ENCODE measurements at places on chromosomes 7 and 10. TPM values are rescaled to one million over a fixed set of nuclear protein-coding genes. Genes with fewer than 3 reads are reported as not detected.

SMO gene
- total RNA-seq = not detected

HOXA6 gene
- not detected for total RNA-seq

STAM gene
- total RNA-seq = 55.9 TPM

PHKG1 gene
- total RNA-seq = 6.2 TPM

TLL2 gene
- not detected for total RNA-seq

ANKRD1 gene
- total RNA-seq = not detected

MMP21 gene
- 0.42 TPM for total RNA-seq

MNX1 gene
- total RNA-seq = 0.21 TPM

PRRT4 gene
- 0.65 TPM for total RNA-seq

PDZD8 gene
- total RNA-seq = 29.6 TPM

AUTS2 gene
- 89.5 TPM for total RNA-seq

INHBA gene
- total RNA-seq = 0.12 TPM
